ENCODE measurements at places on chromosomes 12 and 14.

GRCh38 chr14:98909251-98909944 is 362.6 kb downstream of the BCL11B start:
- no peak for DNase-seq

- no peak for DNase-seq
Observed at GRCh38 chr12:122684297-122684813, 18.8 kb downstream of the HCAR2 start.

- no peak for DNase-seq
Observed at GRCh38 chr12:83538361-83538965, 851.8 kb downstream of the TMTC2 start.

- DNase-seq, result no peak
Observed at GRCh38 chr14:101861464-101861863, 100.0 kb downstream of the PPP2R5C start.

DNA sequence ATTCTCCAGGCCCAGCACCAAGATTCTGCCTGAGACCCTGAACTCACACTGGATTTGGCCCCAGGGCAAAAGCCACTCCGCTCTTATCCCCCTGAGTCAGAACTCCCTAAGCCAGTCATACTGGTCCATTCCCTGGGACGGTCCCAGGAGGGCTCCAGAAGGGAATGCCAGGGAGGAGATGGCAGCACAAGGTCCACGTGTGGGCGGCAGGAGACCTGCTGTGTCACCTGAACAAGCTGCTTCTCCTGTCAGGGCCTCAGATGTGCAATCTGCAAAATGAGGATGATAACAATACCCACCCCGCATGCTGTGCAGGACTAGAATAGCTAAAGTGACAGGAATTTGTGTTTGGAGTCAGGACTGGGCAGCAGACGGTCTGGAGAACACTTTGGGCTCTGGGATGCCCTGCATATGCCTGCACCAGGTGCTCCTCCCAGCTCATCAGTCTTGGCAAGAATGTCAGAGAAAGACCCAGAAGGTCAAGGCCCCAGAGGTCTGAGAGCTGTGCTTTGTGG is 40.3 kb downstream of the CMKLR1 start:
- DNase-seq, result no peak

GRCh38 chr14:99668307-99669295 is 15.5 kb upstream of the CYP46A1 start:
- no peak for DNase-seq

DNA sequence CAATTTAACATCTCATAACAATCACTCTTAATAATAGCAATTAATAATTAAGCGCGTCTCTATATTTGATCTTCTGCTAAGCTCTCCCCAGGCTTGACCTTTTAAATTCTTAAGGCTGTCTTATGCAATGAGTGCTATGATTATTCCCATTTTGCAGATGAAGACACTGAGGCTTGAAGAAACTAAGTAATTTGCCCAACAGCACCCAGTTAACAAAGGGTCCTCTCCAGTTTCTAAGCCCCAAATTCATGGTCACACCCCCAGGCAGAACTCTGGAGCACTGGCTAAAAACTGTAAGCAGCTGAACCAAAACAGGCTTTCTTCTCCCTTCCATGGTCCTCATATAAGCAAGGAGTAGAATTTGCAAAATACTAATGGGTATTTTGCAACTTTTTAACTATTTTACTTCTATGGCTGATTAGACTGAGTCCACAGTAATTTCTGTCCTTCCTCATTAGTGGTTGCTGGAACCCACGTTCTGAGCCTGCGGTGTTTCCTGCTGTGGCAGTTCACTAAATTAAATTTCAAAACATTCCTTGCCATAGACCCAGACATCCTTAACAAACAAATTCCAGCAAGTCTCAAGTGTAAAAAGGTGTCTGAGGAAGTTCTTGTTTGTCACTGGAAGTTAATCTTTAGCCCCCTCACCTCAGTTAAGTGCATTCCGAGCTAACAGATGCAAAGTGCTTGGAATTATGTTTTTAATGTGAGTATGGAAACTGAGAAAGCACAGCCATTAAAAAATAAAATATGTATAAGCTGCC is 76.5 kb downstream of the TMEM132D start:
- no peak for DNase-seq

DNA sequence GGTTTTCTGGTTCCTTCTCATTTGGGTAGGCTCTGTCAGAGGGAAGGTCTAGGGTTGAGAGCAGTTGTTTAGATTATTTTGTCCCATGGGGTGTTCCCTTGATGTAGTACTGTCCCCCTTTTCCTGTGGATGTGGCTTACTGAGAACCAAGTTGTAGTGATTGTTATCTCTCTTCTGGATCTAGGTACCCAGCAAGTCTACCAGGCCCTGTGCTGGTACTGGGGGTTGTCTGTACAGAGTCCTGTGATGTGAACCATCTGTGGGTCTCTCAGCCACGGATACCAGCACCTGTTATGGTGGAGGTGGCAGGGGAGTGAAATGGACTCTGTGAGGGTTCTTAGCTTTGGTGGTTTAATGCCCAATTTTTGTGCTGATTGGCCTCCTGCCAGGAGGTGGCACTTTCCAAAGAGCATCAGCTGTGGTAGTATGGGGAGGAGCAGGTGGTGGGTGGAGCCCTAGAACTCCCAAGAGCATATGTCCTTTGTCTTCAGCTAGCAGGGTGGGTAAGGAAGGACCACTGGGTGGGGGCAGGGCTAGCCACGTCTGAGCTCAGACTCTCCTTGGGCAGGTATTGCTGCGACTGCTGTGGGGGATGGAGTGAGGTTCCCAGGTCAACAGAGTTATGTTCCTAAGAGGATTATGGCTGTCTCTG is 179.3 kb upstream of the BTG1 start:
- no peak for DNase-seq

- no peak for DNase-seq
Observed at GRCh38 chr14:100648474-100649172, 61.4 kb upstream of the BEGAIN start.

- no peak for DNase-seq
Observed at GRCh38 chr12:82877963-82878362, 191.3 kb downstream of the TMTC2 start.

DNA sequence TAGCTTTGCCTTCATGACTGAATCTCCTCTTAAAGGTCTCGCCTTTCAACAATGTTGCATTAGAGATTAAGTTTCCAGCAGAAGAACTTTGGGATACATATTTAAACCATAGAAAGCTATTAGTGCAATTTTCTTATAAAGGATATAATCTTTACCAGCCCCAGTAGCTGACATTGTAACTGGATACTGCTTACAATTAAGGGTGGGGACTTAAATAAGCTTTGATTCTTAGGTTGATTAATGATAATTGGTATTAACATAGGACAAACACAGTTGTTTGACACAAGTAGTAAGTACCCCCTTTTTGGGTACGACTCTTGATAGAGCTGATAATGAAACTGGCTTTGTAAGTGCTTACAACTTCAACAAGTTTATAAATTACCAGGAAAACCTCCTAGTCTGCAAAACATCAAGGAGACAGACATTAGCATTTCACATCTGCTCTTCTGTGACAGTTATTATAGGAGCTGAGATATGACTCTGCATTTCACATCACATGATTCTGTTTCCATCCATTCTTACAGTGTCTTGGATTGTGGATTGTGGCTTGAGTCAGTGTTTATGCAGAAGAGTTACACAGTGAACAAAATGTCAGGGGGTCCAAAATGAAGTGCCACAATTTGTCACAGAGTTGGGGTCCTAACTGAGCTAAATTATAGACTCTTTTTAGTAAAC is 249.1 kb upstream of the E2F7 start:
- DNase-seq, result no peak

DNA sequence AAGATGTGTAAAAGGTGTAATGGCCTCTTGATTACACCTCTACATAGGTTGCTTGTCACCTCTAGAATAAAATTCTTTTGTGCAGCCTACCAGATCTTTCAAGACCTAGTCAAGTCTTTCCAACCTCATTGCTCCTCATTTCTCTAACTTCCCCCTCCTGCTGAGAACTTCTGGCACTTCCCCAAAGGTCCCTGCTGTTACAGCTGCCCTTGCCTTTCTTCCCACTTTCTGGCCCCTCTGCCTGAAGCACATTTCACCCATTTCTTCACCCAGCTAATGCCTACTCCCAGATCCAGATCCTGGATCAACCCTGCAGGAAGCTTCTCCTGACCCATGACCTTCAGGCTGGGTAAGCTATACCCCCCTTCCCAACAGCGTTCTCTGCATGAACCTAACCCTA is 1.5 kb downstream of the TSHR start:
- DNase-seq, result no peak

DNA sequence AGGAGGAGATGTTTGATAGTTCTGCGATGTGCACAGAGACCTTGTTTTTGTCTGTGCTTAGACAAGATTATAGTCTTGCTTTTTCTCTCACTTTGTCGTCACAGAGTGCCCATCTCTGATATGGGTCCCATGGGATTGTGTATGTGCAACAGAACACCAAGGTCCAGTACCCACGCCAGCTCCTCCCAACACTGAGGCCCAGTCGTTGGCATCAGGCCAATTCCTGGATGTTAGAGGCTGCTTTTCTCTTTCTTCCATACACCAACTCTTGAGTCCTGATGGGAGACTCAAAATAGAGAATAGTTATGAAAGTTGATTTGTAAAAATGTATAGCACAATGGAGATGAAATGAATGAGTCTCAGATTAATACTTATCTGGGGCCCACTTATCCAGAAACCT is 22.7 kb upstream of the PRMT8 start:
- DNase-seq, result no peak

- DNase-seq, result no peak
Observed at GRCh38 chr12:30829876-30830275, 75.1 kb upstream of the CAPRIN2 start.

DNA sequence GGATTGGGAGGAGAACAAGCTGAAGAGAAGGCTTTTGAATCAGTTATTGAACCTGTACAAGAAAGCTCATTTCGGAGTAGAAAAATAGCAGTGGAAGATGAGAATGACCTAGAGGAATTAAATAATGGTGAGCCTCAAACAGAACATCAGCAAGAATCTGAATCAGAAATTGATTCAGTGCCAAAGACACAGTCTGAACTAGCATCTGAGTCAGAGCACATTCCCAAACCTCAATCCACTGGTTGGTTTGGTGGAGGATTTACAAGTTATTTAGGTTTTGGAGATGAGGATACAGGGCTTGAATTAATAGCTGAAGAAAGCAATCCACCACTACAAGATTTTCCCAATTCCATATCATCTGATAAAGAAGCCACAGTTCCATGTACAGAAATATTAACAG is 13.5 kb downstream of the MIA2 start:
- no peak for DNase-seq

DNA sequence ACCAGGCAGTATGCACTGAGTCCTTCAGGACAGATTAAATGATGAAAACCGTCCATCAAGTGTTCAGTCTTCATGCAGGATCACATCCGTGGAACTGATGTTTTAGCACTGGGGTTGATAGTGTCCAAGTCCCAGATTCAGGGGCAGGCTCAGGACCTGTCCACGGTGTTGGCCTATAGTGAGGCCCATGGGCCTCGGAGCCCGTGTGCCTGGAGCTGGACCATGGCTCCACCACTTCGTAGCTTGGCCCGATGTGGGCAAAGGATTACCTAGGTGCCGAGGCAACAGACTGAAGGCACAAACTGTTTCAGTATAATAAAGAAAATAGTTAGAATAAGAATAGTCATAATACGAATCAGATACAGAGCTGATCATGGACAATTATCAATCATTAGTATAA is 41.8 kb downstream of the DDX51 start:
- no peak for DNase-seq

- no peak for DNase-seq
Observed at GRCh38 chr12:62785941-62786559, 148.9 kb downstream of the PPM1H start.

DNA sequence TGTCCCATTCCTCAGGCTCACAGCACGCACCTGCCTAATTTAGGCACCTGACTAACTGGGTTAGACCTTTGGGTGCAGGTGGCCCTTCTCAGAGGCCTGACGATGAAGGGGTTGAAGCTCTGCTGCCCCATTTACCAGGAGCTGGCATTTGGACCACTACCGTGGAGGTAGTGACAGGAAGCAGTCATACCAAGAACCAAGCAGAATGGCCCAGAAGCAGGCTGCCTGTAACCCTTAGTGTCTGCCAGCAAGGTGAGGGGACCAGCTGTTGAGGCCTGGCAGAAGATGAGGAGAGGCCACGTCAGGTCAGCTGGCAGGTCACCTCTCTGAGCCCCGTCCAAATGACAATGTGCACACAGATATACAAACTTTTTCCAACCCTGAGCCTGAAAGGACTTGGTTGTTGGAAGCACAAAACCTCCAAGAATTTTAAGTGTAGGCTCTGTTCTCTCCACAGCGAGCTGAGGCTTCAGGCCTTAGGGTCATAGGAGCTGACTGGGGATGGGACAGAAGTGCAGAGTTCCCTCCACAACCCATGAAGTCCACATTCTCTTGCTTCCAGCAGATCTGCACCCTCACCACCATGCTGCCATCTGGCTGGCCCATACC is 23.1 kb downstream of the VASH1 start:
- no peak for DNase-seq

- no peak for DNase-seq
Observed at GRCh38 chr12:88207921-88208620, 66.0 kb downstream of the TMTC3 start.

DNA sequence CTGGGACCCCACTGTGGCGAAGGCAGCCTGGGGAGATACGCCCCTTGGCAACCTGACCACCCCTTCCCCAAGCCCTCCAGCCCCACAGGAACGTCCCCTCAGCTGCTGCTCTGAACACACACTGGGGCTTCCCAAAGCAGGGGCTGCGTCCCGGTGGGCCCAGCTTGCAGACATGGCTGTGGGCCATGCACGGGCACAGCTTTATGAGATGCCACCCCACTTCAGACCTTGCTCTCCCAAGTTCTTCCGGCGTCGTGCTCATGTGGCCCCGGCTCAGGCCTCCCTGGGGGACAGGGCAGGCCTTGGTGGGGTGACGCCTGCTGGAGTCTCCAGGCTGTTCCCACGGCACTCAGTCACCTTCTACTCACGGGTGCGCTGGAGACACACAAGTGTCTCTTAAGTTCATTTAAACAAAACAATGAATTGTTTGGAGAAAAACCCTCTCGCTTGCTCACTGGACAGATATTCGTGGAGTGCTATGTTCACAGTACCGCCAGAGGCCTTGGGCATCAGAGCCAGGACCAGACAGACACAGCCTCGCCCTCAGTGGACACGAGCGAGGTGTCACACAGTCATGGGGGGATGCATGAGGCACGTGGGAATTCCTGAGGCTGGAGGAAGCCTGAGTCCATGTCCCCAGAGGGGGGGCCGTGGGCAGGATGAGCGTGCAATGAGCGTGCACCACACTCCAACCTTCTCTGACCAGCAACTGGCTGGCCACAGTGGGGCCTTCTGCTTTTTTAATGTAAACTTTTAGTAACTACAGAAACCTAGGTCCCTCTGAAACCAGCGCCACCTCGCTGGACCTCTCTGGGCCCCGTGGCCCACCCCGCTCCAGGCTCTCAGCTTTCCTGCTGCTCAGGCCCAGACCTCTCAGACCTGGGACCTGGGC is 4.3 kb downstream of the GALNT9 start:
- DNase-seq, result no peak

DNA sequence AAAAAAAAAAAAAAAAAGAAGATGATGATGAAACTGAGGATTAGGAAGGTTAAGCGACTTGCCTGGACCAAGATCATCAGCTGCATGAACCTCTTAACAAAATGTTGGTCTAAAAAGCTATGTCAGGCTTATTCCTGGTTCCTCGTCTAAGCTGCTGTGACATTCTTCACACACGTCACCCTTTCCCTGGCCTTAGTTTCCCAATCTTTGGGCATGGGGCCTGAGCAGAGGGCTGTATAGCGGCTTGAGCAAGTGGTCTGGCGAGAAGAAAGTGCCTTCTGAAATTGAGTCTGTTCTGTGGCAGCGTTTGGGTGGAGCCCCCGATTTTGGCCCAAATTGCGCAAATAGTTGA is 58.7 kb upstream of the CCND2 start:
- no peak for DNase-seq
